ENCODE measurements at places on chromosomes 6 and 20.

DNA sequence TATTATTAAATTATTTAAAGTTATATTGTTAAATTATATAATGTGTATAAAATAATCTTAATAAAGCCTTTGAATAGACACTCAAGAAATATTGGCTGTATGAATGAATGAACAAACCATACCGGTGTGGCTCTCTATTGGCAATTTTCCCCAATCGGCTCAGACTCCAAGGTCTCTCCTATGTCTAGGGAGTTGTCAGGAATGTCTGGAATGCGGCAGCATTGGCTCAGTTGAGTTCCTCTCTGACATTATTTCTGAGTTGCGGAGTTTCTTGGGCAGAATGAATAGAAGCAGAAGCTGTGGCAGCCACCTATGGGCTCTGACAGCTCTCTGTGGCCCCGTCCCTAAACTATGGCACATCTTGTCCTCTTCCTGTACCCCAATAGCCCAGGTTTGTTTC lies 111.0 kb downstream of the SOBP start:
- DNase-seq = no peak

GRCh38 chr6:161198783-161199460 lies 74.9 kb downstream of the AGPAT4 start:
- DNase-seq = no peak

GRCh38 chr6:43368259-43369160 lies 937 bp downstream of the ZNF318 start:
- DNase-seq = no peak

GRCh38 chr6:26383624-26384417 lies 913 bp downstream of the BTN2A2 start:
- DNase-seq = peak; percentile 22

- no peak for DNase-seq
These were observed 682.1 kb upstream of the ADGRB3 start for GRCh38 chr6:67952948-67953347.

GRCh38 chr20:1657556-1658334 lies at the start of gene SIRPG:
Gene SIRPG (minus strand): TSS chr20:1657779. CDS start chr20:1657714, 65 bp downstream.
- DNase-seq = peak; percentile 42

- DNase-seq = no peak
These were observed 63.3 kb downstream of the DAAM2 start for GRCh38 chr6:39855356-39855995.
